NCI-H774 (cell line): ENCODE measurements at places on chromosomes 4 and X.

DNA sequence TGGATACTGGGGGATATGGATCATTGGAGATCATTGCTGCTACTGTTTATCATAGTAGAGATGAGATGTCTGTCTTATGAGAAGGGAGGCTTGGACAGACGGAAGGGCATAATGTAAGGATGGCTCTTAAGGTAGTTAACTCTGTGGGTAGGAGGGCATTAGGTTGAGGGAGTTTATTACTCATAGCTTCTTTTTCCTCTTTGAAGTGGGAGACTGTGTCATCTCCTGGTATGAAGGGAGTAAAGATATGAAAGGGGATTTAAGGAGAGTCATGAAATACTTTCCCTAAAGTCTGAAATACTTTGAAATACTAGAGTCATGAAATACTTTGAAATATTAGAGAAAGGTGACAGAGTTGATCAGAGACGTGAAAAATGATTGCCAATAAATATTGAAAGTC is 255.5 kb upstream of the PITX2 start:
- no peak for DNase-seq

DNA sequence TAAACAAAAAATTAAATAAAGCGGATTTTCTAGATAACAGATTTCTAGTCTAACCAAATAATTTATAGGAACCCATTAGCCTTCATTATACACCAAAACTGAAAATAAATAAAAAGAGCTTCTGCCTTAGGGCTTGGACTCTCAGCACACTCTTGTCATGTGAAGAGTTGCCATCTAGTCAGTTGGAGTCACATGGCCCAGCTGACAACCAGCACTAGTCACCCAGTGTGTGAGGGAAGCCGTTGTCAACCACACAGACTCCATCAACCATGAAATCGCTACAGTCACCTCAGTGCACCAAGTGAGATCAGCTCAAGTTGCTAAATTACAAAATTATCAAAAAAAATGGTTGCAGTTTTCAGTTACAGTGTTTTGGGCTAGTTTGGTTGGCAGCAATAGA is 470.0 kb downstream of the GASK1B start:
- DNase-seq: no peak

DNA sequence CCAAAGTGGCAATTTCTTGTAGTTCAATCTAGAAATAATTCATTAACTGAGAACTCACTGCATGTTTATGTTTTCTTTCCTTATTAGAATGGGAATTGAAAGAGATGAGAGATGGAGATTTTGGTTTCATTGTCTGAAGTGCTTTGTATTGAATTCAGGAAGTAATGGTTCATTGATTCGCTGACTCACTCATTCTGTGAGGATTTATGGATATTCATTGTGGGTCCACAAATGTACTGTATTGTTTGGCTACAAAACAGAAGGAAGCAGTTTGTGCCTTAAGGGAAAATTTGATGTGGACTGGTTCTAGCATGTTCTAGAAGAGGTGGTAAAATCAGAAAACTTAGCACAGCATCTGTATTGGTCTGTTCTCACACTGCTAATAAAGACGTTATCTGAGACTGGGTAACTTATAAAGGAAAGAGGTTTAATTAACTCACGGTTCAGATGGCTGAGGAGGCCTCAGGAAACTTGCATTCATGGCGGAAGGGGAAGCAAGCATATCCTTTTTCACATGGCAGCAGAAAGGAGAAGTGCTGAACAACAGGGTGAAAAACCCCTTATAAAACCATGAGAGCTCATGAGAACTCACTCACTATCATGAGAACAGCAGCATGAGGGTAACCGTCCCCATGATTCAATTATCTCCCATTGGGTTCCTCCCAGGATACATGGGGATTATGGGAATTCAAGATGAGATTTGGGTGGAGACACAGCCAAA is 132.3 kb upstream of the VCX3A start:
- no peak for DNase-seq

DNA sequence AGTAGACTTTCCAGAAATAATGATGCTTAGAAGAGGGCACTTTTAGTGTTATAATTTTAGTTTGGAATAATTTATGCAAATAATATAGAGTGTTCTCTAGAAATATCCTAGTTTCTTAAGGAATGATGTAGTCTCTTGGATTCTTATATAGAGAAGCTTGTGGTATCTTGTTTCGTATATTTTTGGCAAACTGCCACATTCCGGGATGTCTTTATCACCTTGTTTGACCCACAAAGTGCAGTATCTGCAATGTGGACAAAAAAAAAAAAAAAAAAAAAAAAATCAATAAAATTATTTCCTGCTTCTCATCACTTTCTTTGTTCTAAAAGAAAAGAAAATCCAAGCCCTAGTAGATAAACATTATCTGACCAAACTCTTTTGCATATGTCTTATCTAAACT is 1577.7 kb upstream of the TENM3 start:
- no peak for DNase-seq

DNA sequence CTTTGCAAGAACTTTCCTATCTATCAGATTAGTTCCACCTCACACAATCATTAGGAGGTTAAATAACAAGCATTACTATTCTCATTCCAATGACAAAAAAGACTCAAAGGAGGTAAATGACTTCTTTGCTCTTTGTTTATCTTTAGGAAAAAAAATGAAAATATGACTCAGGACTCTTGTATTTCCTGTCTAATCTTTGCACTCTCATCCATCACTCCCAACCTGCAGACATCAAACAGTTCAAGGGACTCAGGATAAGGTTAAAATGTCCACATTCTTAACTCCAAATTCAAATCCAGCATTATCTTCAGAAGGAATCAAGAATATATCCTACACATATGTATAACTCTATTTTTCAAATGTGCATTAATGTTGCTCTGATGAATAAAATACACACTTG is 139.6 kb downstream of the UNC5C start:
- no peak for DNase-seq

DNA sequence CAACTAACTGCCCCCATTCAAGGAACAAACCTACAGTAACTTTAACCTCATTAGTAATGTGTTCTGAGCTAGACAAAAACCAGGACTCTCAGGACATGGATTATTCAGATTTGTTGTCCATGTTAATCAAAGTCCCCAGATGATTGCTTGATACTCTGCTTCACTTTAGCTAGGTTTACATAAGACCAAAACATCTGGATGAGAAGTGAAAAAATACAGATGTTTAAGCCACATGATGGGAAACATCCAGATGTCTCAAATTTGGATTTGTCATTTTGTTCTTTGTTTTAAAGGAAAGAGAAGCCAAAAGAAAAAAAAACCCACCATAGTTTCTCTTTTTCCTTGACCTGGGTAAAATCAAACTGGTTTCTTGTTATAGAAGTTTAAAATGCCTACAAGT is 48.5 kb upstream of the NRK start:
- DNase-seq: no peak

DNA sequence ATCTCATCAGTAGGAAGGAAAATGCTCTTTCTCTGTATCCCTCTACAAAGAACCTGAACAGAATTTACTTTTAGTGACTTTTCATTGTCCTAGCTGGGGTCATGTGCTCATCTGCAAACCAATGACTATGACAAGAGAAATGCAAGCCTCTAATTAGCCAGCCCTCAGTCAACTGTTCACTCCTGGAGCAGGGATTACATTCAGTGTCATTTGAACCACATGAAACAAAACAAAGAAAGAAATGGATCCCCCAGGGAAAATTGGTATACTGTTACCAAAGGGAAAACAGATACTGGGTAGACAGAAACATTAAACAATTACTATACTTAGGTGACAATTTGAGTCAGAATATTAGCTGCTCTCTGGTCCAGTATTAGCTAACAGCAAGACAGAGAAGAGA is 173.6 kb downstream of the RCHY1 start:
- no peak for DNase-seq
